T-helper 22 cell (primary cell): ENCODE measurements at places on chromosomes 12 and 14.

GRCh38 chr12:108701779-108702441 lies 29.4 kb downstream of the CORO1C start:
- no peak for DNase-seq

DNA sequence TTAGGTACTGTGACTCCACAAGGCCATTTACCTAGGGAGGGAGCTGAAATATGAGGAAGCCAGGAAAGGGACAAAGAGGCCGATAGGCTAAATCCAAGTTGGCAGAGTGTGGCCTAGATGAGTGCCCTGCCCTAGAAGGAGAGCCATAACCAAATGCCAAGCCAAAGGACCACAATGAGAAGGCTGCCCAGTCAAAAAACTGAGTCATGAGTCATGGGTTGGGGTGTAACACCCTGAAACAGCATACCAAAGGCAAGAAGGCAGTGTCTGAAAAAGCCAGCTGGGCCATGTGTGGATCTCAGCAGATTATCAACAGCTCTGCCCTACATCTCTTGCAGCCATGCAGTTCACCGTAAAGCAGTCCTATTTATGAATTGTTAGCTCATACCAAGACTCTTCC lies 171.7 kb downstream of the PHLDA1 start:
- no peak for DNase-seq

- DNase-seq: no peak
Measured at GRCh38 chr12:40335991-40336390, 111.2 kb downstream of the LRRK2 start.

GRCh38 chr12:95390932-95391331 lies 83.0 kb upstream of the METAP2 start:
- no peak for DNase-seq

DNA sequence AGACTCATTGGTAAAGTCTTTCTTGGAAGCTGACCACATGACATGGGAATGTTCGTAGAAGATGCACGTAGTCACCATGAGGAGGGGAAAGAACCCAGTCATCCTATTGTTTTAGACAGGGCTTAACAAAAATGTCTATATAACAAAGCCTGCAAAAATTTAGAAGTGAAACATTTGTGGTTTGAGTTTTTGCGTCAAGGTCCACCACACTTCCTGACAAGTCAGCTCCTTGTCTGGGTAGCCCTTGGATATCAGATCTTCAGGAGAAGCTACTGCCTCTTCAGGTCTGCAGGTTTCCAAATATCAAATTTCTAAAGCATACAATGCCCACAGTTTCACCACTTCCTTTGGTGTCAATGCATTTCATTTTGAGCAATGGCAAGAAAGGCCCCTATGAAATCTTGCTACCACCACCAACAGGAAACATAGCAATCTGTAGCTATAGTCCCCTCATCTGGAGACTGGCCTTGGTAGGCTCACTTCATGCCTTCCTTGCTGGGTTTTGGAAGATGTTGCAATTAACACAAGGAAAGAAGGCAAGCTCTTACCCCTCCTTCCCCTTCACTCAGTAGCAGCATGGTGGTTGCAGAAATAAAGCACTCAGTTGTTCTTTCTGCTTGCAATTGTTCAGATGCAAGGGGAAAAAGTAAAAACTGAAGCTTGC lies 235.2 kb downstream of the PCNX1 start:
- DNase-seq: no peak

DNA sequence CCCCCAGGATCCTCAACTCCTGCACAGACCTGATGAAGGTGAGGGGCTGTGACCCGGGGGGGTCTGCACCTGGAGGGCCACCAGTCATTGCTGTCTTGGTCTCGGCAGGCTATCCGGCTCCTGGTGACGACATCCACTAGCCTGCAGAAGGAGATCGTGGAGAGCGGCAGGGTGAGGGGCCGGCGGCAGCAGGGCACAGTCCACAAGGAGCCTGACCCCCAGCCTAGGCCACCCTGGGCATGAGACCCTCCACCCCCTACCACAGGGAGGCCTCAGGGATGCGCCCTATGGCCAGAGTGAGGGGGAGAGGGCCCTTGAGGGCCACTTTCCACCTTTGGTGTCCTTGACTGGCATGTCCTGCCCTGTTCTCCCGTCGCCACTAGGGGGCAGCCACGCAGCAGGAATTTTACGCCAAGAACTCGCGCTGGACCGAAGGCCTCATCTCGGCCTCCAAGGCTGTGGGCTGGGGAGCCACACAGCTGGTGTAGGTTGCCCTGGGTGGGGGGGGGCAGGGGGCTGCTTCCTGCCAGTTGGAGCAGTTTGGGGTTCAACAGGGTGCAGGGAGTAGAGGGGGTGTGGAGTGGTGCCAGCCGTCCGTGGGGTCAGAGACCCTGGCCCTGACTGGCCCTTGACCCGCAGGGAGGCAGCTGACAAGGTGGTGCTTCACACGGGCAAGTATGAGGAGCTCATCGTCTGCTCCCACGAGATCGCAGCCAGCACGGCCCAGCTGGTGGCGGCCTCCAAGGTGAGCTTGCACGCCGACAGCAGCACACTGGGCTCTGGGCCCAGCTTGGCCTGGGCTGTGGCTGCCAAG lies 25.0 kb downstream of the HIP1R start:
- DNase-seq: peak; percentile 48

GRCh38 chr12:91565846-91566245 lies 383.2 kb upstream of the DCN start:
- no peak for DNase-seq

DNA sequence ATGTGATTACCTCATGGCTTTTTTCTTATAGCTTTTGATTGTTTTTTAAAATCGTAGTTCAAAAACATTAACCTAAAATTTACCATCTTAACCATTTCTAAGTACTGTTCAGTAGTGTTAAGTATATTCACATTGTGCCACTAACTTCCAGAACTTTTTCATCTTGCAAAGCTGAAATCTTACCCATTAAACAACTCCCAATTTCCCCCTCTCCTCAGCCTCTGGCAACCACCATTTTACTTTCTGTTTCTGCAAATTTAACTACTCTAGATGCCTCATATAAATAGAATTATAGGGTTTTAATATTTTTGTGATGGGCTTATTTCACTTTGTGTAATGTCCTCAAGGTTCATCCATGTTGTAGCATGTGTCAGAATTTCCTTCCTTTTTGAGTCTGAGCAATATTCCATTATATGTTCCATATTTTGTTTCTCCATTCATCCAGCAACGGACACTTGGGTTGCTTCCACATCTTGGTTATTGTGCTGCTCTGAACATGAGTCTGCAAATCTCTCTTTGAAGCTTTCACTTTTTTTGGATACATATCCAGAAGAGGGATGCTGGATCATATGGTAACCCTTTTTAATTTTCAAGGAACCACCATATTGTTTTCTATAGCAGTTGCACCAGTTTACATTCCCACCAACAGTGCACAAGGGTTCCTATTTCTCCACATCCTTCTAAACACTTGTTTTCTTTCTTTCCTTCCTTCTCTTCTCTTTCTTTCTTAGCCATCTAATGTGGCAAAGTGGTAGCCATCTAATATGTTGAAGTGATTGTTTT lies 5.0 kb downstream of the HIF1A start:
- no peak for DNase-seq

- DNase-seq: no peak
Measured at GRCh38 chr12:109817627-109818231, 15.5 kb downstream of the TRPV4 start.

DNA sequence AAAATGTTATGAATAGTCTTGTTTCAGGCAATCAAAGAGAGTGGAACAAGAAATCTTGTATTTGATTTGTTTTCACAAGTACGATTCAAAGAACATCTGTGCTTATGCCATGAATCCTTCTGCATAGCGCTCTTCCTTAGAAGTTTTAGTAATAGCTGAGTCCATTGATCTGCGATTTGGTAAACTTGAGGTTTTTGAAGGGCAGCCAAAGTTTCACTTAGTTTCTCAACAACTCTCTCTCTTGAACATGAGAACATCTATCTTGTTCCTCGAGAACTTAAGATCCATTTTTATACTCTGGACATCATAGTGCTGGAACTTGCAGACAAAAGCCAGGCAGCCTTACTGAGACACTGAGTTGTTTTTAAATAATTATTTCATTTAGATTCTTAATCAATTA lies 96.2 kb upstream of the USP15 start:
- no peak for DNase-seq

DNA sequence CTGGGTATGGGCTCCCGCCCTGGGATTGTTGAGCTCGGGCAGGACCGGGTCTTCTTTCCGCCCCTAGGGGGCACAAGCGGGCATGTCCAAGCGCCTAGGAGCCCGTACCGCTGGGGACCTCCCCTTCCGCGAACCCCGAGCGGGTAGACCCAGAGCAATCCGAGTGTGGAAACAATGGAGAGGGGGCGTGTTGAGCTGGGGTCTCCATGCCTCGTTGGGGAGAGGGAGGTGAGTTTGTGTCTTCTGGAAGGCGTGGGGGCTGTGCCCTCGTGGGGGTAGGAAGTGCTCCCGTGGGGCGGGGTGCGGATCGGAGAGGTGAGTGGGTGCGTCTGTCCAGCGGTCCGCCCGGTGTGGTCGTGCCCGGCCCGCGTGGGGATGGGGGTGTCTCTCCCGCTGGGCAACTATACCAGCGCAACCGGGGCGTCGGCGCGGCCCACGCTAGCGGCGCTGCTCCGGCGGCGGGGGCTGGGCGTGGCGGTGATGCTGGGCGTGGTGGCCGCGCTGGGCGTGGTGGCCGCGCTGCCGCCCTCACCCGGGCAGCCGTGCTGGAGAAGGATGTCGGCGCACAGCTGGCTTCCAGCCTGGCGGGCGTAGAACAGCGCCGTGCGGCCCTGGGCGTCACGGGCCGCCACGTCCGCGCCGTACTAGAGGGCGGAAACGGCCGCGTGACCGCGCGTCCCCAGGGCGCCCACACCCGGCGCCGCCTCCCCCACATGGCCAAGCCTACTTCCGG lies 12.2 kb downstream of the AGAP2 start:
- no peak for DNase-seq

- DNase-seq: no peak
Measured at GRCh38 chr12:105986779-105987684, 151.7 kb downstream of the NUAK1 start.

GRCh38 chr12:131327521-131328488 lies 374.1 kb downstream of the ADGRD1 start:
- no peak for DNase-seq

- DNase-seq: no peak
Measured at GRCh38 chr12:122421187-122421820, 1.2 kb downstream of the CLIP1 start.

DNA sequence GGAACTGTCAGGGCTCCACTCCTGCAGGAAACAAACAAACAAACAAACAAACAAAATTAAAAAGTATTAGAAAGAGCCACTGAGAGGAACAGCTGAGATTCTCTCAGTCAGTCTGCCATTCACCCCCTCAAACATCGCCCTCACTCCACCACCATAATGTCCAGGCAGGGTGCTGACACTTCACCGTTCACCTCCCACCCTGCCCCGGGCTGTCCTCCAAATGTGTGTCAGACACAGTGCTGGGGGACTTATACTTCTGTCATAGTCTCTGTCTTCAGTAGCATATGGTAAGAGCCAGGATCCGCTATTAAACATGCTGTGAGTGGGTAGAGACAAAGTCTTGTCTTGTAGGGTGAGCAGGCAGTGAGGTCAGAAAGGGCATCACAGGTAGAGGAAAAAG lies 28.3 kb downstream of the KRT18 start:
- DNase-seq: no peak

- DNase-seq: no peak
Measured at GRCh38 chr12:5246196-5246595, 185.7 kb upstream of the NTF3 start.

GRCh38 chr12:93100610-93101009 lies 171.5 kb upstream of the EEA1 start:
- no peak for DNase-seq
